ENCODE measurements at places on chromosomes 1 and 21.

- DNase-seq = no peak
Measured at GRCh38 chr1:89276690-89277089, 4.0 kb upstream of the GBP5 start.

GRCh38 chr1:41766546-41766945 is 152.2 kb downstream of the HIVEP3 start:
- DNase-seq = no peak

- no peak for DNase-seq
Measured at GRCh38 chr21:28224191-28224726, 768.4 kb downstream of the LTN1 start.

- DNase-seq = no peak
Measured at GRCh38 chr1:3443807-3444206, 10.7 kb upstream of the ARHGEF16 start.

DNA sequence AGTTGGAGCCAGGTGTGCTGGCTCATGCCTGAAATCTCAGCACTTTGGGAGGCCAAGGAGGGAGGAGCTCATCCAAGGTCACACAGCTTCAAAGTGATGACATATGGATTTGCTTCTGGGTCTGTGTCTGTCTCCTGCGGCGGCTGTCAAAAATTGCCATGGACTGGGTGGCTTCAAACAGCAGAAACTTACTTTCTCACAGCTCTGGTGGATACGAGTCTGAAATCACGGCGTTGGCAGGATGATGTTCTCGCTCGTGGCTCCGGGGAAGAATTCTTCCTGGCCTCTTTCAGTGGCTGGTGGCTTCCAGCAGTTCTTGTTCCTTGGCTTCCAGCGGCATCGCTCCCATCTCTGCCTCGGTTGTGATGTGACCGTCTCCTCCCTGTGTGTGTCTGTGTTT is 314.8 kb upstream of the C1orf174 start:
- DNase-seq = no peak

- DNase-seq = no peak
Measured at GRCh38 chr1:181107711-181108110, 19.2 kb downstream of the IER5 start.

GRCh38 chr1:175683491-175684298 is 59.7 kb downstream of the TNR start:
- peak; percentile 58 for DNase-seq

DNA sequence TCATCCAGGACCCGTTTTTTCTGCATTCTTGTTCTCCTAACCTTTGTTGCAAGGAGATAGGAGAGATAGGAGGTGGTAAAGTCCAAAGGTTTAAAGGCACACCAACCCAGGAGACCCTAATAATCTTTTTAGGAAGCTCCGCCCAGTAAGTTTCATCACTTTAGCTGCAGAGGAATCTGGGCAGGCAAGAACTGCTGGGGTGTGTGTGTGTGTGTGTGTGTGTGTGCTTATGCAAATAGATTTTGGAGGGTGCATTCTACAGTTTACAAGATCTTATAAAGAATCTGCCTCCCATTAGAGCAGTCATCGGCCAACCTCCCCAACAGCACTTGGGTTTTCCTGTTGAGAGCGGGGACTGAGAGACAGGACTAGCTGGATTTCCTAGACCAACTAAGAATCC is 3.9 kb upstream of the IL10 start:
- no peak for DNase-seq

GRCh38 chr1:209670441-209671082 is 4.7 kb upstream of the G0S2 start:
- no peak for DNase-seq

Data from cardiac septum (tissue), 1 donor.